ENCODE measurements at places on chromosomes 12 and 14. TPM values are rescaled to one million over a fixed set of nuclear protein-coding genes. Genes with fewer than 3 reads are reported as not detected.

Gene RNF10
- total RNA-seq = 93.9 TPM

Gene NTN4
- total RNA-seq = 43.4 TPM

Gene ERBB3
- 1.7 TPM for total RNA-seq

Gene P2RX2
- not detected for total RNA-seq
